ENCODE measurements at places on chromosomes 4 and X. TPM values are rescaled to one million over a fixed set of nuclear protein-coding genes. Genes with fewer than 3 reads are reported as not detected.
A peak's percentile ranks its signal among the peaks of the same experiment; 100 is the strongest.

- H3K27ac ChIP-seq, result no peak overlapping the region
- H3K4me3 ChIP-seq, result no peak overlapping the region
- H3K27me3 ChIP-seq, result no peaks in the 10 kb centered on the region
- no peaks in the 10 kb centered on the region for H3K4me1 ChIP-seq
- H3K36me3 ChIP-seq, result no peaks in the 10 kb centered on the region
- DNase-seq, result no peak
Measured at GRCh38 chrX:138150709-138151108, 560.8 kb downstream of the FGF13 start.

The UGT2B7 gene
- 377 TPM for total RNA-seq

- H3K27ac ChIP-seq, result no peak overlapping the region
- DNase-seq, result peak; percentile 28
- no peaks in the 10 kb centered on the region for H3K27me3 ChIP-seq
- H3K36me3 ChIP-seq, result no peaks in the 10 kb centered on the region
- no peak overlapping the region for H3K4me3 ChIP-seq
- peaks cover 7% of the 10 kb centered on the region for H3K4me1 ChIP-seq
Measured at GRCh38 chr4:143358923-143359643, 22.4 kb downstream of the GAB1 start.

DNA sequence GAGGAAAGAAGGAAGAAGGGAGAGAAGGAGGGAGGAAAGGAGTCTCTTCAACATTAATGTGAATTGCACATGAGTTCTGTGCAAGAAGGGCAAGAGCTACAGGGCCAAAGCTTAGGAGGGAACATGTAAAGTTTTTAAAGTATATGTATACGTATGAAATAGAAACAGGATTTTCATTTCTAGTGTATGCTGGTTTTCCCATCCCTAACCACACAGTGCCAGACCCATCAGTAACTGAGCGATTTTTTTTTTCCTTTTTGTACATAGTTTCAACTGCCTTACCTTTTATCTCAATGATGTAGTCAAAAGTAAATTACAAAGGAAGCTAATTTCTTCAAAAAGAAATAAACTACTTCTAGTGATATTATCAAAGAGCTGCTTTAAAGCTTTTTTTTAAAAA is 157.6 kb downstream of the SH3KBP1 start:
- no peaks in the 10 kb centered on the region for H3K36me3 ChIP-seq
- no peak overlapping the region for H3K4me3 ChIP-seq
- no peaks in the 10 kb centered on the region for H3K4me1 ChIP-seq
- no peaks in the 10 kb centered on the region for H3K27me3 ChIP-seq
- no peak overlapping the region for H3K27ac ChIP-seq

DNA sequence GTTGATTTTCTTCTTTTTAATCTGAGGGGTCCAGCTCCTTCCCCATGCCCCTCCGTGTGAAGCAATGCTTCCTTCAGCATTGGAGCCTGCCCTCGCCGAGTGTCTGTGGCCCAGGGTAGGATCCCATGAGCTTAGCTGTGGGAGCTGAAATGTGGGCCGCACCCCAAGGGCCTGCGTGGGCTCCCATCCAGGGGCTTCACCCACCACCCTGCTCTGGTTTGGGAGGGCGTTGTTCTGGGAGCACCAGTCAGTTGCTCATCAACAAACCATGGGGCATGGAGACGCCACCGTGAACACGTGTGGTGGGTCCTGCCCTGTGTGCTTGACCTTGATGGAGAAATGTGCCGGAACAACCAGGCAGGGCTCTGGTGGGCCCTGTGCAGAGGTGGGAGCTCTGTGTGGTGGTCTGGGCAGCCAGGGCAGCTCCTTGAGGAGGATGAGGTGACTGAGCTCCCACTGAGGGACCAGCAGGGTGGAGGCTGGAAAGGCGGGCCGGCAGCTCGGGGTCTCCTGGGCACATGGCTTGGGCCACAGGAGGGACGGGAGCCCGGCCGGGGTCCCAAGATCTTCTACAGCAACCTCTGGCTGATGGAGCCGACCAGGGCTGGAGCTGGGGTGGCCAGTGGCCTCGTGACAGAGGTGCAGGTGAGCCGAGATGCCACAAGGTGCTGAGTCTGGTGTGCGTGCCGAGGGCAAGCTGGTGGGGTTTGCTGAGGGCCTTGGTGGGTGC is 39.6 kb upstream of the NKX1-1 start:
- H3K27ac ChIP-seq, result no peak overlapping the region
- H3K4me3 ChIP-seq, result no peak overlapping the region
- peak; percentile 40 for DNase-seq
- H3K36me3 ChIP-seq, result no peaks in the 10 kb centered on the region

The SHROOM2 gene
- total RNA-seq, result 3.7 TPM

The FAM149A gene
- 24.2 TPM for total RNA-seq

DNA sequence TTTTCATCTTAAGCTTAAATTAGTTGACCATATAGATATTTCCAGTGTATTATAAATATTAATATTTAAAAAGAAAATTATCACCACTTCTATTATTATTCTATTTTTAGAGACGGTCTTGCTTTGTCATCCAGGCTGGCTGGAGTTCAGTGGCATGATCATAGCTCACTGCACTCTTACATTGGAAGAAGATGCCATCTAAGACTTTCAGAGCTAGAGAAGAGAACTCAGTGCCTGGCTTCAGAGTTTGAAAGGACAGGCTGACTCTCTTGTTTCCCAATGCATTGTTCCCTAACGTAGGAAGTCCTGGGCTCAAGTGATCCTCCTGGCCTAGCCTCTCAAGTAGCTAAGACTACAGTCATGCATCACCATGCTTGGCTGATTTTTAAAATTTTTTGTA is 75.9 kb downstream of the FIP1L1 start:
- H3K27me3 ChIP-seq, result no peaks in the 10 kb centered on the region
- H3K36me3 ChIP-seq, result peaks cover 18% of the 10 kb centered on the region
- no peak overlapping the region for H3K27ac ChIP-seq
- H3K4me1 ChIP-seq, result peaks cover 12% of the 10 kb centered on the region
- H3K4me3 ChIP-seq, result no peak overlapping the region
- no peak for DNase-seq

The RTL5 gene
- 4.1 TPM for total RNA-seq

DNA sequence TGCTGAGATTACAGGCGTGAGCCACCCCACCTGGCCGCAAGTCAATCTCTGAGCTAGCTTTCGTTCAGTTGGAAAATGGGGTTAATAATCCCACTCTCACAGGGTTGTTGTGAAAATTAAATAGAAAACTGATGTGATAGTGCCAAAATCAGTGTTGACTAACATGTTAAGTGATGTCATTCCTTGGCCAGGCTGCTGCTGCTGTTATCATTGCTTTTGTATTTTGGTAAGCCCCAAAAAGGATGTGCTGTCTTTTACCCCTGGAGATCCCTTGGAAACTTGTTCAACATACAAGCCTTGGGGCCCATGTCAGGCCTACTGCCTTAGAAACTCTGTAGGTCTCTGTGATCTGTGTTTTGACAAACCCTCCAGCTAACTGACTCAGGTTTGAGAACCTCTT is 106.3 kb downstream of the AFF1 start:
- no peak for DNase-seq
- no peaks in the 10 kb centered on the region for H3K27me3 ChIP-seq
- peaks cover 23% of the 10 kb centered on the region for H3K4me1 ChIP-seq

GRCh38 chr4:55884093-55884850 is 30.8 kb downstream of the EXOC1 start:
- no peaks in the 10 kb centered on the region for H3K27me3 ChIP-seq
- no peak overlapping the region for H3K4me3 ChIP-seq
- H3K36me3 ChIP-seq, result no peaks in the 10 kb centered on the region
- H3K27ac ChIP-seq, result no peak overlapping the region

DNA sequence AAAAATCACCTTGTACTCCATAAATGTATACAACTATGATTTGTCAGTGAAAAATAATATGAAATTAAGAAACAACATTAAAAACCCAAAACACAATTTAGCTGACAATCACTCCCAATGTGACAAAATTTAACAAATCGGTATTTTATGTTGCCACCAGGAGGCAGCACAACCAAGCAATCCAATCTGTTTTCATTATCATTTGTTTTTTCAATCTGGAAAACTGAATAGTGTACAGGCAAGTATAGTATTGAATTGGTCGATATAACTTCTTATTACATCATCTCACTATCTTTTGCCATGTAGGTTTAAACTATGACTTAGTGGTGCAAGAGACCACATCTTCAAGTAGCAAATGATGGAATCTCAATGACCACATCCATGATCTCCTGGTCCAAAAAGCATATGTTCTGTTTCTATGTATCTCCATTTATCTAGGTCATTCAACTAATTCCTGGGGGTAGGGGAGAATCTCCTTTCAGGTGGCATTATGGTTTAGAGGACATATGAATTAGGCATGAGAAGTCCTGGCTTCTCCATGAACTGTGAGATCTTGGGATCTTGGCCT is 112.9 kb upstream of the AGA start:
- H3K36me3 ChIP-seq, result no peaks in the 10 kb centered on the region
- H3K27ac ChIP-seq, result no peak overlapping the region
- no peak for DNase-seq
- H3K27me3 ChIP-seq, result no peaks in the 10 kb centered on the region
- H3K4me3 ChIP-seq, result no peak overlapping the region

- H3K27ac ChIP-seq, result no peak overlapping the region
- H3K27me3 ChIP-seq, result no peaks in the 10 kb centered on the region
- no peaks in the 10 kb centered on the region for H3K4me1 ChIP-seq
- H3K36me3 ChIP-seq, result no peaks in the 10 kb centered on the region
- no peak overlapping the region for H3K4me3 ChIP-seq
- DNase-seq, result no peak
Measured at GRCh38 chr4:73922766-73923630, 53.8 kb downstream of the CXCL1 start.

- H3K4me3 ChIP-seq, result no peak overlapping the region
- no peak overlapping the region for H3K27ac ChIP-seq
- no peaks in the 10 kb centered on the region for H3K27me3 ChIP-seq
- H3K4me1 ChIP-seq, result no peaks in the 10 kb centered on the region
Measured at GRCh38 chr4:114941503-114941902, 171.9 kb downstream of the NDST4 start.

DNA sequence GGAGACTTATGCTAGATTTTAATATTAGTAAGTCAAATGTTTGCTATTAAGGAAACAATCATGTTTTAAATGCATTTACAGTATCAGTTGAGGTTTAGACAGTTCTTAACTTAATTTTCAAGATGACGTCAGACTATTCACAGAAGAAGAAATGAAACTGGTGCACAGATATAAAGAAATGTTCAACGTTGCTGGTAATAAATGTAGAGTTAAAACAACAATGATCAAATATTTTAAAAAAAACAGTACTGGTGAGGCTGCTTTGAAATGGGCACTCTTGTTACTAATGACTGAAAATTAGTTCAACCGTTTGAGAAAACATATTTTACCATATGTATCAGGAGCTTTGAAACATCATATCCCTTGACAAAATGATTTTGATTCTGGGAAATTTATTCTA is 44.2 kb downstream of the ABHD18 start:
- no peaks in the 10 kb centered on the region for H3K27me3 ChIP-seq
- no peak for DNase-seq
- no peak overlapping the region for H3K27ac ChIP-seq

DNA sequence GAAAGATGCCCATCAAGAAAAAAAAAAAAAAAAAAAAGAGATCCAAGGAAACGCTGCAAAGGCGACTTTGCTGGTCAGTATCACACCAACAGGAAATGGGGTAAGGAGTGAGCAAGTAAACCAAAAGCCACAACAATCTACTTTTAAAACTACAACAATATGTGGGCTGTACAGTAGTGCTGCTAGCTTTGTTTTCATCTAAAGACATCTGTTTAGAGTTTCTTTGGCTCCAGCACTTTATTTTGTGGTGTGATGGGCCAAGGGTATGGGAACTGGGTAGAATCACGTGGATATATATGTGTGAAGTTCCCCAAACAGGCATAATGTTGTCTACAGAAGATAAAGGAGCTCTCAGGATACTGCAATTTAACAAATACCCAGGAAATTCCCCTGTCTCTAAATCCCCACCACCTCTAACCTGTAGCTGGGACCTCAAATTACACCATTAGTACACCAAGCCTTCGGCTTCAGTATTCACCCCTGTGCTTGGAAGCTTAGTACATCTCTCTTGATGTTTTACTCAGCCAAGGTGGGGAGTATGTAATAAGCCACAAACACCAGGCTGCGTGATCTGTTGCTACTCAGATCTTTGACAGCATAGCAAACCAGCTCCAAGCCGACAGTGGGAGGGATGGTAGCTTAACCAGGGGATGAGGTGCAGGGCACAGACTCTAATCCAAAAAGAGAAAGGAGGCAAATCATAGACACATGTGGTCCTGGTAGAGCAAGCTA is 207.9 kb downstream of the HS6ST2 start:
- H3K27ac ChIP-seq, result no peak overlapping the region
- H3K36me3 ChIP-seq, result no peaks in the 10 kb centered on the region
- no peak for DNase-seq
- H3K4me1 ChIP-seq, result no peaks in the 10 kb centered on the region
- no peak overlapping the region for H3K4me3 ChIP-seq

DNA sequence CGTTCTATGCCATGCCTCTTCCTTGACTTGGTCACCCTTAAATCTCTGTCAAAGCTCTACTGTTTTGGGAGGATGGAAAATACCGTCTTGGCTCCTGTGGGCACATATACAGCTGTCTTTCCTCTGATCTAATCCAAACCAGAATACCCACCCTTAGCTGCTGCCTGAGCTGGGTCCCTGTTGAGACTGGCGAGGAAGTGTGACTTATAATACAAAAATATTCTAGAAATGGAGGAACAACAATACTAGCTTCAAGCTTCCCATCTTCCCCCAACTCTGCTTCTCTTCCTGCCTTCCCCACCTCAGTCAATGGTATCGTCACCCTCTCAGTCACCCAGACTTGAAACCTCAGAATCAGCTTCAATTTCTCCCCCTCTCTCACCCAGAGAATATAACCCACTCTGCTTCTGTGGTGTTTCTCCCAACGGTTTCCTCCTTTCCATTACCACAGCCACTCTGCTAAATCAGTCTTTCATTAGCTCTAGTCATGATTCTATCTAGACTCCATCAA is 599 bp upstream of the IL2RG start:
- H3K27me3 ChIP-seq, result no peaks in the 10 kb centered on the region
- no peaks in the 10 kb centered on the region for H3K4me1 ChIP-seq
- H3K27ac ChIP-seq, result no peak overlapping the region
- DNase-seq, result peak; percentile 1
- no peak overlapping the region for H3K4me3 ChIP-seq
- no peaks in the 10 kb centered on the region for H3K36me3 ChIP-seq

The ZDHHC15 gene
- total RNA-seq, result 0.12 TPM

DNA sequence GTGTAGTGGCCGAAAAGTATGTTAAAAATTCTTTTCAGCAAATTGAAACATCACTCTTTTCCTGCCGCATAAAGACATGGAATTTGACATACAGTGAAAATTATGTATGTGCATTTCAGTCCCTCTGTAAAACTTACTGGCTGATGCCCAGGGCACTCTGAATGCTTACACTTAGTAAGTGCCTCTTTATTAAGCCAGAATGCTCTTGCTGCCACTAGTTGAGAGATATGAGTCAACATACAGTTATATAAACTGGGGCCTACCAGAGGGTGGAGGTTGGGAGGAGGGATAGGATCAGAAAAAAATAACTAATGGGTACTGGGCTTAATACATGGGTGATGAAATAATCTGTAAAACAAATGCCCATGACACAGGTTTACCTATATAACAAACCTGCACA is 38.1 kb upstream of the TRPC5 start:
- no peak overlapping the region for H3K27ac ChIP-seq
- no peaks in the 10 kb centered on the region for H3K4me1 ChIP-seq
- H3K4me3 ChIP-seq, result no peak overlapping the region
- H3K27me3 ChIP-seq, result no peaks in the 10 kb centered on the region

The TCP11X2 gene
- total RNA-seq, result not detected

- no peak overlapping the region for H3K27ac ChIP-seq
- H3K4me1 ChIP-seq, result no peaks in the 10 kb centered on the region
- H3K36me3 ChIP-seq, result no peaks in the 10 kb centered on the region
- no peaks in the 10 kb centered on the region for H3K27me3 ChIP-seq
- no peak for DNase-seq
- H3K4me3 ChIP-seq, result no peak overlapping the region
Measured at GRCh38 chrX:3549411-3549911, 164.0 kb downstream of the PRKX start.
